ENCODE measurements at places on chromosomes 13 and 19.

GRCh38 chr19:39754971-39755370 is 17.1 kb upstream of the CLC start:
- DNase-seq = no peak

- DNase-seq = no peak
These were observed 2.1 kb upstream of the PTBP1 start for GRCh38 chr19:795073-795611.

- DNase-seq = peak; percentile 31
These were observed 31.6 kb downstream of the SYT3 start for GRCh38 chr19:50607874-50608785.

- DNase-seq = no peak
These were observed 45.9 kb downstream of the SPTBN4 start for GRCh38 chr19:40512473-40513344.

DNA sequence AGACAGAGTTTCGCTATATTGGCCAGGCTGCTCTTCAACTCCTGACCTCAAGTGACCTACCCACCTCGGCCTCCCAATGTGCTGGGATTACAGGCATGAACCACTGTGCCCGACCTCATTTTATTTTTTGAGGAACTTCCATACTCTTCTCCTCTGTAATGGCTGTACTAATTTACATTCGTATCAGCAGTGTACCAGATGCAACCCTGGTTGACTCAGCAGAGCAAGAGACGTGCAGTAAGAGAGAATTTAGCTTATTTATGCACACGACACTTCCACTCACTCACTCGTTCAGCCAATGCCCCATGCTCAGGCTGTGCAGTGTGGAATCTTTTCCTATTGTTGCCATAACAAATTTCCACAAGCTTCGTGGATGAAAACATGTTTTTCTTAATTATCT is 6.9 kb downstream of the KIR3DL3 start:
- no peak for DNase-seq

GRCh38 chr19:33904681-33905080 is 108.0 kb downstream of the KCTD15 start:
- no peak for DNase-seq

DNA sequence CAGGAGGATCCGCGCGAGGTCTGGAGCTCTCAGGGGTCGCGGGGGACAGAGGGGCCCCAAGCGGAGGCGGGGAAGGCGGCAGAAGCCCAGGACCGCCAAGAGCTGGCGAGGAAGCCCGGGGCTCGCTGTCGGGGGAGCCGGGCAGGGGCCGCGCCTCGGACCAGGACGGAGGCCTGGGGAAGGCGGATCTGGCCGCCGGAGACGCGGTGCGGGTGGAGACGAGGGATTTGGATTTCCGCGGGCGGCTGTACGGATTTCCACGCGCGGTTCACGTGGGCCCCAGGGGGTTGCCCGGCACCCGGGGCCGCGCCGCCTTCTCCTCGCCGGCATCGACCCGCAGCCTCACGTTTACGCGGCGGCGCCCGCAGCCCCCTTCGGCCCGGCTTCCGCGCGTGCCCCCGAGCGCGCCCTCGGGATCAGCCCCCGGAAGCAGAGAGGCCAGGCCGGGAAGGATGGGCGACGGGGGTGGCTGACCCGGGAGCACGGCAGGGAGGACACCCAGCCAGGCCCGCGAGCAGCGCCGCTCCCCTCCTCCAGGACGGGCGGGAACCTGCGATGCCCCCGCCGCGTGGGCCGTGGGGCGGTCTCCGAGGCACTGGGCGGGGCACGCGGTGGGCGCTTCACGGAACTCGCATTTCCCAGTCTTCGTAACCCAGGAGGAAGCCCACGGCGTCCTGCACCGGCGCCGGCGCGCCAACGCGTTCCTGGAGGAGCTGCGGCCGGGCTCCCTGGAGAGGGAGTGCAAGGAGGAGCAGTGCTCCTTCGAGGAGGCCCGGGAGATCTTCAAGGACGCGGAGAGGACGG is 4.7 kb downstream of the F7 start:
- DNase-seq = no peak
